H1 (cell line): ENCODE measurements at places on chromosomes 7 and 10.

DNA sequence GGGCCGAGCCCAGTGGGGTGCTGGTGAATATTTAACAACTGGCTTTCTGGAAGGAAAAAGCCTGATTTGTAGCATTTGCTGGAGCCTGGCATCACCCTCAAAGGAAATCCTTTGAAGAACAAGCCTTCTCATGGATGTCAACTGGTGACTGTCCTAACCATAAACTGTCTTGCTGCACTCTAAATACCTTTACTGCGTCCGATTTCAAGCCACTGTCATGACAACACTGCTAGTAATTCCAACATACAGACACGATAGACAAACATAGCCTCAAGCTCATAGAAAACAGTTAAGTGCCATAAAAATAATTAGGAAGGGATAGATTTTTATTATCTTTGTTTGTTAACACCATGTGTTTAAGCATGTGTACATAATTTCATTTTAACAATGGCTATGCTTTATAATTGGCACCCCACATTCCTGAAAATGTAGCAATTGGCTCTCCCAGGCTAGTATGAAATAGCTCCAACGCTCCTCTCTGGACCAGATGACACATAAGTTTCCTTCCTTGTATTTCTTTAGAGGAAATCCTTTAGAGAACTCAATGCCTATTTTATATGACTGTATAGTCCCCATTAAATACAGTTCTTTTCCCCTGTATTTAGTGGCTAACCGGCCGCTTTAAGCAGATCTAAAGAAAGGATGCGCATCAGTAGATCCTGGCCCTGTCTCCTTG lies 273.4 kb downstream of the PRPF18 start:
- no peak for DNase-seq

DNA sequence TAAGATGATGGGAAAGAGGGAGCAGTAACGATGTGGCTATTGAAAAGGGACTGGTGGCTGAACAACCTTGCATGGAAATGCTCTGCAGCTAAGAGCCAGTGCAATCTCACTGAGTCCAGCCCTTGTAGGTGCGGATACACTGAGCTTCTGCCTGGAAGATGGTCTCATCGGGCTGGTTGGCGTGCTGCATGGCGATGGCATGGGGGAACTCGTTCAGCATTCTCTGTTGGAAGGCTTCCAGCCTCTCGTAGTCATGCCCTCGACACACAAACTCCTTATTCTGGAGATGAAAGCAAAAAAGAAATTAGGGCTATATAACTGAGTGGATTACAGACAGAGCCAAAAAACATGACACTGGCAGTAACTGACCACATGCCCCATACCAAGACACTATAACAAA lies 197.8 kb upstream of the IMMP2L start:
- no peak for DNase-seq

GRCh38 chr10:95697429-95697828 lies 3.7 kb upstream of the TCTN3 start:
- no peak for DNase-seq

GRCh38 chr10:35236739-35237138 lies 99.6 kb upstream of the CCNY start:
- no peak for DNase-seq

- DNase-seq: peak; percentile 96
Measured at GRCh38 chr10:72260239-72260975, 13.3 kb upstream of the DDIT4 start.
